ENCODE measurements at places on chromosomes 13 and 19.
A peak's percentile ranks its signal among the peaks of the same experiment; 100 is the strongest.

DNA sequence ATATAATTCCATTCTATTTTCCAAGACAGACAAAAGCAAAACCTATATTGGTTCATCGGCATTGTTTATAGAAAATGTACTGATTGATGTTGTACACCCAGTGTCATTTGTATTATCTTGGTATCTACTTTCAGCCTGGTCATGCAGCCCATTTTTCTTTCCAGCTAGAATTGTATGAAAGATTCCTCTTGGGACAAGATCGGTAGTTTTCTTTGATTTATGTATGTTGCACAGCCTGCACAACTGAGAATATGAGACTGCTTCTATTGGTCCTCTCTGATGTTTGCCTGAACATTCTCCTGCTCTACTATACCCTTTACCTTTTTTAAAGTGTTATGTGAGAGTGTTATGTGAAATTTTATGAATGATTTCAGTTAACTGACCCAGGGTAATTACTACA lies 487.7 kb upstream of the PRR20A start:
- no peak for DNase-seq

GRCh38 chr13:101917833-101918661 lies 465.6 kb downstream of the ITGBL1 start:
- DNase-seq: peak; percentile 68

- DNase-seq: no peak
Measured at GRCh38 chr13:44622261-44622660, 46.1 kb upstream of the TSC22D1 start.

- peak; percentile 64 for DNase-seq
Measured at GRCh38 chr13:70723732-70724131, 615.5 kb upstream of the KLHL1 start.

- DNase-seq: no peak
Measured at GRCh38 chr19:4596033-4596904, 36.8 kb upstream of the SEMA6B start.

GRCh38 chr19:1311543-1312091 lies 25.9 kb downstream of the EFNA2 start:
- no peak for DNase-seq

GRCh38 chr19:20858218-20858617 lies 64.8 kb upstream of the ZNF85 start:
- DNase-seq: no peak

- DNase-seq: no peak
Measured at GRCh38 chr19:51211833-51212232, 13.0 kb upstream of the CD33 start.
